Panc1 (cell line): ENCODE measurements at places on chromosomes 1 and 21.

DNA sequence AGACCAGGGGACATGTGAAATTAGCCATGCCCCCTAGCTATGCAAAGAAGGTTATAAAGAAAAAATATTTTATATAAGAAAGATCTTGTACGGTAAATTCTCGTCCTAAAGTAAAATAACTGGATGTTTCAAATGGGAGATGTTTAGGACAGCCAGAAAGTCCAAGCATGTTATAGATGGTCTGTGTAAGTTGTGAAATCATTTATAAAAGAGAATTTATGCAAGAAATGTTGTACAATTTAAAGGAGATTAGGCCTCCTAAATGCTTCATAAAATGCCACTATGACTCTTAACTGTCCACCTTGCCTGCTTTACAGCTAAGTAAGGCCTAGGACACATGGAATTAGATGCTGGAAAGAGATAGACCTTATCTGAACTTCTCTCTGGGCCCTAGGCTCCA is 118.1 kb upstream of the POGK start:
- DNase-seq: no peak

GRCh38 chr1:164479242-164479641 is 79.7 kb upstream of the PBX1 start:
- DNase-seq: no peak

- no peak for DNase-seq
Measured at GRCh38 chr1:226635456-226635941, 86.9 kb downstream of the STUM start.

- DNase-seq: no peak
Measured at GRCh38 chr21:38696579-38696978, 109.2 kb upstream of the ETS2 start.

- DNase-seq: no peak
Measured at GRCh38 chr1:26190373-26190987, at the start of gene CATSPER4. CATSPER4 (plus strand) TSS chr1:26190602; CDS start chr1:26190628, 26 bp downstream.

DNA sequence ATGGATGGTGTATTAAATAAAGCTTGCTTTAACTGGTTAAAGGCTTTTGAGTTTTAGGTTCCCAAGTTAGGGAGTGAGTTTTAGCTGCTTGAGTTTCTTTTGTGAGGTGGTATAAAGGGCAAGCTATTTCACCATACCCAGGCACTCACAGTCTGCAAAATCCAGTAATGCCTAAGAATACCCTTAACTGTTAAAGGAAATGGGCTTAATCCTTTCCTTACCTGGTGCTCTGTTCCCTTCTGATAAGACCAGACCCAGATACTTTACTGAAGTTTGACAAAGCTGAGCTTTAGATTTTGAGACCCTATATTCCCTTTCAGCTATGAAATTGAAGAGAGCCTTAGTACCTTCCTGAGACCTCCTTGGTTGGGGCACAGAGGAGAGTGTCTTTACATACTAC is 30.3 kb downstream of the MSTO1 start:
- no peak for DNase-seq

DNA sequence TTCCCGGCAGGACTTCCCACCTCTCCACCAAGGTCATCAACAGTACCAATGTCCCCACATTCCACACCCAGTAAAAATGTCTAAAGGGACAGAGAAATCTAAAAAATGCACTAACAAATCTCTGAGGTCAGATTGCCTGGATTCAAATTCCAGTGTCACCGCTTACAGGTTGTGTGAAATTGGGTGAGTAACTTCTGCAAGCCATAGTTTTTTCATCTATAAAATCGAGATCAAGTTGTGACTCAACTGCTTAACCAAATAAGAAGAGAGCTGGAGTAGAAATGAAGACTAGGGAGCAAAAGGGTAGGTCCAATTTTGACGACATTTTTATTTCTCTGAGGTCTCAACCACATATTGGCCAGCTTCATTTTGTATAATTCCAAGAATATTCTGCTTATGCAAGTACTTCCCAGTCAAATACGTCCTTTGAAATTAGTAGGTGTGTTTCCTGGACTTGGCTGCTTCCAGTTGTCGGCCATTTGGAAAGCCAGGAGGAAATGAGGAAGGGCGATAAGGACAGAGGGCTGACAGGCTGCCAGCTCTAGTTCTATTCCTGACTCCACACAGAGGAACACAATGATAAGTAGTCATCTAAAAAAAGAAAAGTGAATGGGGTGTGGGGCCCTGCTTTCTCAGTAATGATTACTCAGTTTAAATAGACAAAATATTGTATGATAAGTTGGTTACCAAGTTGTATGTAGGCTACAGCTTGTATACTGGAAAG is 57.7 kb upstream of the ZC3H11B start:
- no peak for DNase-seq

- no peak for DNase-seq
Measured at GRCh38 chr1:62588000-62588399, 9.3 kb upstream of the ANGPTL3 start.

DNA sequence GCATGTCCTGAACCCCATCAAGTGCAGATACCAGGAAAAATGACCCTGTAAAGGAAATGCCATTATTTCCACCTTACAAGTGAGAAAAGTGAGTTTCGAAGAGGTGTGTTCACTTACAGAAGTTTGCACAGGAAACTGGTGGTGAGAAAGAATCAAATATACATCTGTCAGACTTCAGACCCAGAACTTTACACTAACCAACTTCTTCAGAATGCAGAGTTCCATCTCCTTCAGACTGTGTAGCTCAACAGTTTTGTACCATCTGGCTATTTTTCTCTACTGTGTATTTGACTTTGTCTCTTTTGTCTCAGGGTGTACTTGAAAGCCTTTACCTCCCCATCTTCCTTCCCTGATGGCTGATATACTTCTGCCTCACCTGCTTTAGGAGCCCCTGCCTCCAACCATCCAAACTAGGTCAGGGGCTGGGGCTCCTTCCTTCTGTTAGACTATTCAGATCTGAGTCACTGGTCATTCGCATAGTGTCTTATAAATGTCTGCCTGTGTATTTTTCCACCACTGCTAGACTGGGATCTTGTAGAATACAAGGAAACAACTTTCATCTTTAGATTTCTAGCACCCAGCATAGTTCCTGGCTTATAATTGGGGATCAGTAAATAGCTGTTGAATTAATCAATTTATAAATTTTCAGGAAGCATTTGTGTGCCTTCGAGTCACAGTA is 247.9 kb downstream of the FGGY start:
- DNase-seq: no peak

GRCh38 chr1:935751-936231 is 12.1 kb downstream of the SAMD11 start:
- DNase-seq: no peak

- no peak for DNase-seq
Measured at GRCh38 chr1:56389813-56390212, 189.6 kb downstream of the PLPP3 start.

DNA sequence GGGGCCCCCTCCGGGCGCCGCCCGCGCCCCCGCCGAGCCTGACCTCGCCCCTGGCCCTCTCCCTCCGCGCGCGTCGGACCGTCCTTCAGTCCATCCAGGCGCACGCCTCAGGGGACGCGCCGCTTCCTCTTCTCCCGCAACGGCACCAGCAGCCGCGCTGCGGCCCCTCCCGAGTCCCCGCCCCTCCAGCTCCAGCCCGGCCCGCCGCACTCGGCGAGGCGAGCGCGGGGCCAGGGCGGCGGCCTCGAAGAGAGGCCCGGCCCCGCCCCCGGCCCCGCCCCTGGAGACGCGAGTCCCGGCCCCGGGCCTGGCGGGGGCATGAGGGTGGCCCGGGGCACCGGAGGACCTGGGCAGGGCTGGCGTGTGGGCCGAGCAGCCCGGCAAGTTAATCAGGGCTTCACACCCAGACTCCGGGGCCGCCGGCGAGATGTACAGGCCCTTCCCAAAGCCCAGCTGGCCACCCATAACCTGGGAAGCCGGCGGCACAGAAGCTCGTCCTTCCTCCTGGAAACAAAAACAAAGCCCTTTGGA is at the start of gene IGSF3:
IGSF3 (minus strand) TSS at position 159 of the 531 bp plus-strand sequence. CDS start 1,407 bp downstream, outside the sequence.
- no peak for DNase-seq

GRCh38 chr1:169894424-169895145 is 889 bp upstream of the SCYL3 start:
- no peak for DNase-seq

- DNase-seq: no peak
Measured at GRCh38 chr1:79875187-79875586, 868.7 kb upstream of the ADGRL4 start.

- no peak for DNase-seq
Measured at GRCh38 chr1:183689762-183690204, 36.7 kb upstream of the APOBEC4 start.

- DNase-seq: no peak
Measured at GRCh38 chr1:214899908-214900460, 182.6 kb upstream of the KCNK2 start.

- DNase-seq: no peak
Measured at GRCh38 chr1:236334893-236335545, 53.3 kb upstream of the ERO1B start.

DNA sequence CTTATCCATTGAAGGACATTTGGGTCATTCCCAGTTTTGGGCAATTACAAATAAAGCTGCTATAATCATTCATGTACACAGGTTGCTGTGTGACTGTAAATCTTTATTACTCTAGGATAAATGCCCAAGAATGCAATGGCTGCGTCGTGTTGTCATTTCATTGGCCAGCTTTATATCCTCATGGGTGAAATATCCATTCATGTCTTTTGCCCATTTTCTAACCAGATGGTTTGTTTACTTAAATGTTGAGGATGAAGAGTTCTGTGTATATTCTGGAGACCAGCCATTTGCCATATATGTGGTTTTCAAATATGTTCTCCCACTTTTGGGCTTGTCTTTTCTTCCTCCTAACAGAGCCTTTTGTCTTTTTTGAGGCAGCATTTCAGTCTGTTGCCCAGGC is 25.3 kb downstream of the TRIM11 start:
- no peak for DNase-seq

DNA sequence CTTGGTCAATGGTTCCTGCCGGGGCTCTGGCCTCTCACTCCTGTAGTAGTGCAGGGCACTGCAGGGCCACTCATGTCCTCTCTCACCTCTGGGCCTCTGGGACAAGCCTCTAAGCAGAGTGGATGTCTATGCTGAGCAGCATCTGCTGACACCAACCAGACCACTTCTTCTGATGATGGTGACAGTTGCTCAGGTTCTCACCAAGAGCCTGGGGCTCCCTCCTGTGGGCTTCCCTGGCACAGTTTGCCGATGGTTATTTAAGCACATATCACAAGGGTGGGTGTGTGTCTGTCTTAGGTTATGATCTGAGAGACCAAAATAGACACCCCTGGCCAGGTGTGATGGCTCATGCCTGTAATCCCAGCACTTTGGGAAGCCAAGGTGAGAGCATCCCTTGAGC is 17.4 kb upstream of the GPR137B start:
- no peak for DNase-seq

DNA sequence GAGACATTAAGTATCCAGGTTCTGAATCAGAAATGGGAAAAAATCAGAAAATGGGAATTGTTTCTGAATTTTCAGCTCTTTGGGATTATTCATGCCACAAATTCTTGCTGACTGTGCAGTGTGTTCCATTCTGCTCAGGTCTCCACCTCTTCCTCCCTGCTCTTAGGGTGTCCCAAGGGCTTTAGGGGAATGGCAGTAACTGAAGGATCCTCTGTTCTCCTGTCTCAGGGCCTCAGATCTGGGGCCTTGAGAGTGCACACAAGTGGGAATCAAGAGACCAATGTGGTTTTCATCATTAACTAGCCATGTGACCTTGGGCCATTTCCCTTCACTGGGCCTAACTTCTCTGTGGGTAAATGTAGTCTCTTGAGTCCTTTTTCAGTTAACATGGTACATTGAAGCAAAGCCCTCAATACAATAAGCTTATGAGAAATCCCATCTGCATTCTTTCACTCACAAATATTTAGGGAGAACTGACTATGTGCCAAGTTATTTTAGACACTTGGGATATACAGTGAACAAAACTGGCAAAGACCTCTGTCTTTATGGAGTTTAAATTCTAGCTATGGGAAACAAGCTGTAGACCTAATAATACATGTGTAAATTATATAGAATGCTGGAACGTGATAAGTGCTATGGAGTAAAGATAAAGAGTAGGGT is 75.7 kb upstream of the SPATA6 start:
- no peak for DNase-seq

- peak; percentile 80 for DNase-seq
Measured at GRCh38 chr1:42529724-42530181, 66.7 kb downstream of the CCDC30 start.

DNA sequence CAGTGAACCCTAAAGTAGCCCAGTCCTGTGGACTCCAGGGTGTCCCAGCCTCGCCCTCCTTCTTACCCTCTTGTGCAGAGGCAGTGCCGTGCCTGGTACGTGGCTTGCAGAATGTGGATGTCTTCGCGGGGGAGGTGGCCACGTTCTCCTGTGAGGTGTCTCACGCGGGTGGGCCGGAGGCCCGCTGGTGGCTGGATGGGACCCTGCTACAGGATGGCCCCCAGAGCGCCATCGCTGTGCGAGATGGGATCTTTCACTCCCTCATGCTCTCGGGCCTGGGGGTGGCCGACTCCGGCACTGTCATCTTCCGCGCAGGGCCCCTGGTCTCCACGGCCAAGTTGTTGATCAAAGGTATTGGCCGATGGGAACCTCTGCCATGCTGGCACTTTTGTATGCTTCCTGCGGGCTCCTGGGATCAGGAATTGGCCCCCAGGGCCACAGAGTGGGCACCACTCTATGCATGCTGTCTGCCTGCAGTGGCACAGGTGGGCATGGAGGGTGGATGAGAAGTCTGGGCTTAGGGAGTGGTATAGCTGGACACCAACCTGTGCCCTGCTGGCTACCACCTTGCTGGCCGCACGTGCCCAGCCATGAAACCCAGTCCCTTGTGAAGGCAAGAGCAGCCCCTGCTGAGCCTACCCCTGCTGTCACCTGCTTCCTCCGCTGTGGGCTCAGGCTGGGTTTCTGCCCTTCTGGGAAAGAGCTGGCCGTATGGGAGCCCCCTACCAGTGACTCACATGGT is 92.9 kb downstream of the TRIM11 start:
- no peak for DNase-seq

DNA sequence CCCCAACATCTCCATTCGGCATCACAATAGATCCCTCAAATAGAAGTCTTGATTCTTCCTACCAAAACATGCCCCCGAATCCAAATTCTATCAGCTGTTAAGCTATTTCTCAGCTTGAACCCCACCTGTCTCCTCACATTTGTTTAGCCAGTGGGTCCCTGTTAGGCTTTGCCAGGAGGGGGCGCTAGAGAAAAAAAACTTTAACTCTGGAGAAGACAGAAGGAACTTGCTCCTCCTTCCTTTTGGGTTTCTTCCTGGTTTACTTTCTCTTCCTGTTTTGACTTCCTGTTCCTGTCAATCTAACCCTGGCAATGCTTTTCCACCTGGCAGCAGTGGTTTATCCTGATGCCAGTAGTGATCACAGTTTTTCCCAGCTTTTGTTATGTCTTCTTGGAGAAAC is 95.6 kb upstream of the KCNK1 start:
- no peak for DNase-seq

- DNase-seq: no peak
Measured at GRCh38 chr1:938088-938683, 14.5 kb downstream of the SAMD11 start.
